Activated T-cell treated with anti-CD3 and anti-CD28 coated beads for 24 hours (primary cell): ENCODE measurements at places on chromosomes 1 and 21.

DNA sequence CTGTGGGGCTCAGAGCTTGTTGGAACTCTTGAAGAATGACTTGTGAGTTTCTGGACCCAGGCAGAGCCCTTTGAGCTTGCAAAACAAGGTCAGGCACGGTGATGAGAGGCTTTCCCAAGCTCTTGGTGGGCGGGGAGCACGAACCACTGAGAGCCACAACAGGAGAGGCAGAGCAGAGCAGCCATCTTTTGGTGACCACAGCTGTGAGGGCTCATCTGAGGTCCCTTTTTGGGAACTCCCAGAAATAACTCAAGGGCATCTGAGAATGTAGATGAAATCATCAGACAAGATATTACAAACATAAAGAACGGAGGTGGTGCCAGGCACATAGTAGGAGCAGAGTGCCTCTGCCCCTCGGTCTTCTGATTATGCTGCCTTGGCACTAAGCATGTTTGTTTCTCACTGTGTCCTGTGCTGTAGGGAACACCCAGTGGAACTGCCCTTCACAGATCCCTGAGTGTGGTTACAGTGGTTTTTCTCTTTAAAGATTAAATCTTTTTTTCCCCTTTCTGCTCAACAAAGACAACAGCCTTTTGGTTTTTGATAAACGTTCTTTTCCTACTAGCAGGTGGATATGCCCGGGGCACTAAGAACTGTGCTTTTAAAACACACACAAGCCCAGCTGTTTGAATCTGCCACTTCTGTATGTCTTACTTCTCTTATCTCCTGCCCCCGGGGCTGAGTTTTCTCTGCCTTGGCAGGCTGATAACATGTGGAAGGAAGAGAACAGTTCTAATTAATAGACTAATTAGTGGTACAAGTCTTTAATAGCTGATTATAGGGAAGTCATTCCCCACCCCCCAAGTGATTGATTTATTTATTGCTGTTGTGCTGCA, 37.7 kb downstream of the CD34 start:
- DNase-seq, result no peak

DNA sequence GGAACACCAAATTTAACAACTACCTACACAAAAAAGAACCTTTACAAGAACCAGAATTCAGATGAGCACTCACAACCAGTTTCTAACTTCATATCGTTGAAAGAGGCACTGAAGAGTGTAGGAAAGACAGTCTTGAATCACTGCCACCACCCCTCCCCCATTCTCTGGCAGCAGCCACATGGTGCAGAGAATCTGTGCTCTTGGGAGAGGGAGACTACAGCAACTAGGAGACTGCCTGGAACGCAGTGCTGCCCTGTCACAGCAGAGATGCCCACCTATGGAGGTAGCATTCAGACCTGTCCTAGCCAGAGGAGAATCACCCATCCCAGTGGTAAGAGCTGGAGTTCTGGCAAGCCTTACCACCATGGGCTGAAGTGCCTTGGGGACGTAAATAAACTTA, 7.3 kb downstream of the CCN1 start:
- no peak for DNase-seq

DNA sequence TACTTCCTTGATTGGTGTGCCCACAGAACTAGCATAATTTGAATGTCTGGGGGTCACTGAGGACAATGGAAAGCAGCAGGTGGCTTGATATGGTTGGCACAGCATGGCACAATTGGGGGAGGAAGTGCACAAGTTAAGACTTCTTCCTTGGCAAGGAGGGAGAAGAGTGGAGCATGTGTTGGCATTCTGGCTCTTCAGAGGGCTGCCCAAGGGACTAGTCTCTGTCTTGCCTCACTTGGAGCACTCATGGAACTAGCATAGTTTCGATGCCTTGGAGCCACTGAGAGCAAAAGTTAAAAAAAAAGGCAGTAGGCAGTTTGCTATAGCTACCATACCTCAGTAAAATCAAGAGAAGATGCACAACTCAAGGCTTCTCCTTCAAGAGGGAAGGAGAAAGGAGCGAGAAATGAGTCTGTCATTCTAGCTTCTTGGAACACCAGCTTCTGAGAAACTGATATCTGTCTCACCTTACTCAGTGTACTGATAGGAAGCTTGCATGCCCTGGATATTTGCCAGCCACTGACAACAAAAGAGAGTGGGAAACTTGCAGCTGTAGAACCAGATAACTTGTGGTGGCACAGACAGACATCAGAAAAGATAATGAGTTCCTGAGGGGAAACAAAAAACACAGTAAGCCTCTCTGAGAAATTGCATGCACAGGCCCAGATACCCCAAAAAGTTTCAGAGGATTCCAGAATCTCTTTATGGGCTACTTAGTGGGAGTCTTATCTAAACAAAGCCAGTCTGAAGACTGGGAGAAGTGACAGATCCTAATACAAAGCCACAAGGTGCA, 207.5 kb upstream of the SAMSN1 start:
- DNase-seq, result no peak

DNA sequence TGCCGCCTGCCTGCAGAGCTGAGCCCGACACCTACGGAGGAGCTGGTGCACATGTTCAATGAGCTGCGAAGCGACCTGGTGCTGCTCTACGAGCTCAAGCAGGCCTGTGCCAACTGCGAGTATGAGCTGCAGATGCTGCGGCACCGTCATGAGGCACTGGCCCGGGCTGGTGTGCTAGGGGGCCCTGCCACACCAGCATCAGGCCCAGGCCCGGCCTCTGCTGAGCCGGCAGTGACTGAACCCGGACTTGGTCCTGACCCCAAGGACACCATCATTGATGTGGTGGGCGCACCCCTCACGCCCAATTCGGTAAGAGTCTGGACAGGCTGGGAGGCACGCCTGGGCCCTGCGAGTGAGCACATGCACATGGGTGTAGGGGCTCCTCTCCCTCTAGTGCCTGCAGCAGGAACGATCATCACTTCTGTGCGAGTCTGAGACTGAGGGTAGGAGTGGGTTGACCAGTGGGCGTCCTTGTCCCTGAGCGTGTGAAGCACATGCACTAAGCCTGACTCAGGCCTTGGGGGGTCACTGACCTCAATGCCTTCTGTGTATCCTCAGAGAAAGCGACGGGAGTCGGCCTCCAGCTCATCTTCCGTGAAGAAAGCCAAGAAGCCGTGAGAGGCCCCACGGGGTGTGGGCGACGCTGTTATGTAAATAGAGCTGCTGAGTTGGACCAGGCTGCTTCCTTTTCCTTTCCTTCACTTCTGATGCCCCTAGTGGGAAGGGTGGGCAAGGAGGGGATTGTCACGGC, 6.9 kb downstream of the DMAP1 start:
- no peak for DNase-seq

DNA sequence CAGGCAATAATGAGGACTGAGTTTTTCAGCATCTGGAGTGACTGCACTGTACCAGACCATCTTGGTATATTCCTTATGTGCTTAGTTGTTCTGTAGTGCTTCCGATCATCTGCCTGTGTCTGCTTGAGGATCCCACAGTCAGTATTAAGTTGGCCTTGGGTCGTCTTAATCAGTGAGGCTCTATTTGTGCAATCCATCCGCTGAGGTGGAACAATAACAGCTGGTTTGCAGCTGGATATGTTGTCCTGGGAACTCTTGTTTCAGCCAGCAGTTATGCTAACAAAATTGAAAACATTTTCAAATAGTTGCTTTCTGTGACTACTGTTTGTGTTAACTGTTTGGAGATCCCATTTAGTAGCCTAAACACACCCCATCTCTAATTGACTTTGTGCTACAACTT, 73.7 kb downstream of the LAMC1 start:
- DNase-seq, result no peak

DNA sequence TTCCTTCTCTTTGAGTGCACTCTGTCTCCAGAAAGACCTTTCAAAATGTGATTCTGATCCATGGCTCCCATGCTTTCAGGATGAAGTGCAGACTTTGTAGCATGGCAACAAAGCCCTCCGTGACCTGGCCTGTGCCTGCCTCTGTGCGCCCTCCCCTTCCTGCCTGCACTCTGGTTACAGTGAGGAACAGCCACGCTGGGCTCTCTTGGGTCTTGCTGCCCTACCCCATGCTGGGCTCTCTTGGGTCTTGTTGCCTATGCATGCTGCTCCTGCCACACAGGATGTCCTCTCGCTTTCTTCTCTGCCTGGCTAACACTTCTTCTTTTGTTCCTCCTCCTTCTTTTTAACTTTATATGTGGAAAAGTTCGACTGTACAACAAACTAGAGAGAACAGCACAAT, 28.0 kb downstream of the LMOD1 start:
- no peak for DNase-seq

DNA sequence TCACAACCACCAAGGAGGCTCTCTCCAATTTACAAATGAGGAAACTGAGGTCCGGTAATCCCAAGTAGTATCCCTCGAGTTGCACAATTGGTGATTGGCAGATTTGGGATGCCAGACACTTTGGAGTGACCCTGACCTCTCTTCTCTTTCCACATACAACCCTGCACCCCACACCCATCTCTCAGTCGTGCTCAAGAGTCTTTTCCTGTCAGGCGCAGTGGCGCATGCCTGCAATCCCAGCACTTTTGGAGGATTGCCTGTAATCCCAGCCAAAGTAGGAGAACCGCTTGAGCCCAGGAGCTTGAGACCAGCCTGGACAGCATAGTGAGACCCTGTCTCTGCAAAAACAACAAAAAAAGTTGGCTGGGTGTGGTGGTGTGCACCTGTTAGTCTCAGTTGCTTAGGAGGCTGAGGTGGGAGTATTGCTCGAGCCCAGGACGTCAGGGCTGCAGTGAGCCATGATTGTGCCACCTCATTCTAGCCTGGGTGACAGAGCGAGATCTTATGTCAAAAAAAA, 91.1 kb upstream of the LPGAT1 start:
- DNase-seq, result no peak

- DNase-seq, result peak; percentile 52
These were observed 3.9 kb upstream of the PGLYRP4 start for GRCh38 chr1:153352523-153352922.

- DNase-seq, result no peak
These were observed 737 bp upstream of the SERPINC1 start for GRCh38 chr1:173917635-173918493.

- DNase-seq, result no peak
These were observed 4.9 kb downstream of the CGN start for GRCh38 chr1:151516031-151516511.

- DNase-seq, result no peak
These were observed 2.6 kb downstream of the NIBAN1 start for GRCh38 chr1:184971522-184972265.

DNA sequence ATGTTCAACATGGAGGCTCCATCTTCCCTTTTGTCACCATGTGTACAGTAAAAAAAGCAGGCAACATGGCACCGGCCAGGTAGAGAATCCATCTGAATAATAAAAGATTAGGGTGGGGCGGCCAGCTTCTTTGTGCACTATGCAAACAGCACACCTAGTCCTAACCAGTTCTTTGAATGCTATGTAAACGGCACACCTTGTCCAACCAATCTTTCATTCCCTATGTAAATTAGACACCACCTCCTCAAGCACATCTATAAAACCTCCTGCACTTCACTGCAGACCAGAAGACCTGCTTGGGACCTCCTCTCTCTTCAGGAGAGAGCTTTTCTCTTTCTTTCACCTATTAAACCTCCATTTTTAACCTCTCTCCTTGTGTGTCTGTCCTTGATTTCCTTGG, 28.2 kb downstream of the TFB2M start:
- no peak for DNase-seq

DNA sequence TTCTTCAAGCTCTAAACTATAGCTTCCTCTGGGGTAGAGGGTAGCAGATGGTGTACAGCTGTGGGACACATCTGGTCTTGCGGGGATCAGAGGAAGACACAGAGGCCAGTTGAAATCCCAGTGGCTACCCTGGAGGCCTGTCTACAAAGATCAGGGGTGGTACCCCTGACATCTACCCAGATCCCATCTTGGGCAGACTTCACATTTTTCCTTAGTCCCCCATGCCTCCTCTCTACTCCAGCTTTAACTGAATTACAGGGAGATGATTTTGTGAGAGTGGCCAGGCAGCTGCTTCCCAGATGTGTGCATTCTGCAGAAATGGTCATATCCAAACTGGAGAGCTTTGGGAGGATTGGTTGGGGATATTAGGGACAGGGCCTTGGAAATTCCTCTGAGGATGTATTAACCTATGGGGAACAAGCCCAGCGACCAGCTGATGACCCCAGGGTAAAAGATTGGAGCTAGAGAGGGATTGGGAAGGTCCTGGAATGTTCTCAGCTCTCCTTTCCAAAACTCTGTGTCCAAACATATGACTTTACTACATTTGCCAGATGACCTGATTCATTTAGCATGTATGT, 9.6 kb upstream of the CD34 start:
- no peak for DNase-seq

DNA sequence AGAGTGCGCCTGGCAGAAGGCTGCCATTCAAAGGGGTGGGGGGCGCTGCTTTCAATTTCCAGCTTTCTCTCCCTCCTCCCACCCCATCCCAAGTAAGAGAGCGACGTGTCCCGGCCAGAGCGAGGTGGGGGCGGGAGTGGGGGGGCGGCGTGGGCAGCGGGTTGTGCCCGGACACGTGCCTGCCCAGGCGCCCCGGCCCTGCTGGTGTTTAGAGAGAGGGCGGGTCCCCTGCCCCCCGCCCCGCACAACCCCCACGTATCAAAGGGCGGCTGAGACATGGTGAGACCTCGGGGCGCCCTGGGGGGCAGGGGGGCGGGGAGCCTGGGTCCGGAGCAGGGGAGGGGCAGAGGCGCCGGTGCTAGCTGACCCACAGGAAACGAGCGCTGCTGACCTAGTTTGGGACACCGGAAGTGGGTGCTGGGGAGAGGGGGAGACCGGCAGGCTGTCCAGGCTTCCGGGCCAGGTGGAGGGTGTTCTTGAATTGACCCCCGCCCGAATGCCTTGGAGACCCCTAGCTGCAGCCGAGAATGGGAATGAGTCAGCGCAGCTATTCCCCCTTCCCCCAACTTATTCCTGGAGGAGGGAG, 1.3 kb downstream of the ZBTB7B start:
- no peak for DNase-seq

GRCh38 chr21:45330075-45330781, 42.5 kb upstream of the POFUT2 start:
- no peak for DNase-seq

DNA sequence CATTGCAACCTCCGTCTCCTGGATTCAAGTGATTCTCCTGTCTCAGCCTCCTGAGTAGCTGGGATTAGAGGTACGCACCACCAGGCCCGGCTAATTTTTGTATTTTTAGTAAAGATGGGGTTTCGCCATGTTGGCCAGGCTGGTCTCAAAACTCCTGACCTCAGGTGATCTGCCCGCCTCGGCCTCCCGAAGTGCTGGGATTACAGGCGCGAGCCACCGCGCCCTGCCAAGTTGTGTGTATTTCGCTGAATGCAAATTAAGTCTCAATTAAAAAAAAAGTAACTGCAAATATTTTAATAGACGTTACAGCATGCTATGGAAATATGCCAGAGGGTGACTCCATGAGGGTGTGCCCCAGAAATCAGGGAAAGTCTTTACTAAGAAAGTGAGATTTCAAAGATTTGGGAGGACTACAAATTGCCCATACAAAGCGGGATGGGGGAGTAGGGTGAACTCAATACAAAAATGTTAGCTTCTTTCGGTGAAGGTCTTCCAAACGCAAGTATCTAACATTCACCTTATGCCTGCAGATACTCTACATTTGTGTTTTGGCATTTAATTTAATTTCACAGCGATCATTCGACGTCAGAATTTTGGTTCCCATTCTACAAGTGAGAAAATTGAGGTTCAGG, 85.6 kb downstream of the NKAIN1 start:
- no peak for DNase-seq
